CD4-positive, alpha-beta T cell treated with Interferon alpha-2 for 1 hour (primary cell): ENCODE measurements at places on chromosomes 3 and 15.

- no peak for DNase-seq
These were observed 102.8 kb downstream of the IL1RAP start for GRCh38 chr3:190616637-190617036.

DNA sequence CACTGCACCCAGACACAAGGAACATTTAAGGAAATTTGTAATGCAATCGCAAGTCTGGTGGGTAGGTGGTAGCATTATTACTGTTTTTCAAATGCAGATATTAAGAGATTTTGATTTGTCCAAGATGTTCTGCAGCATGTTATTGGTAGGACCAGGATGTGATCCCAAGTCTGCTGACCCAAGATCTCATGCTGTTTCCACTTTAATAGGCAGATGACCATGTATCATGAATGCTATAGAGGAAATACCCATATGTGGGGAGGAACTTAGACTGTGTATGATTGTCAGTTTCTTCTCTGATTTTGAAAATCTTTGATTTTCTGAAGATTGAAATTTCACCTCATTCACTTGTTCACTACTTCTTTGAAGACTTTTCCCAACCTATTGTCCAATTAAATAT, 28.7 kb downstream of the ATP6V1A start:
- DNase-seq: no peak

- no peak for DNase-seq
These were observed 79.8 kb upstream of the MDFIC2 start for GRCh38 chr3:70392227-70392626.

DNA sequence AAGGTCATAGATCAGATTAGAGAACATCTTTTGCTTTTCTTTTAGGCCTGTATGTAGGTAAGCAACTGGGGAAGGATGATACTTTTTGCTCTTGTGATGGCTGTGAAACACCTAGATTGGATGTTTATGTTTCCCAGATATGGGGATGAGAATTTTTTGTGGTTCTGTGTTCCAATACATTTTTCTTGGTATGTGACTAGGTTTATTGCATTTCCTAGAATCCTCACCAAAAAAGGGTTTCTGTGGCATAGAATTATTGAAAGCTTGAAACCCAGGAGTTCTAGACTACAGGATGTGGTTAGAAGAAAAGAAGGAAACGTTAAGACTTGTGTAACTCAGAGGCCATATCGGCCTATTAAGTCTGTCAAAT, 25.8 kb downstream of the OXNAD1 start:
- peak; percentile 78 for DNase-seq

DNA sequence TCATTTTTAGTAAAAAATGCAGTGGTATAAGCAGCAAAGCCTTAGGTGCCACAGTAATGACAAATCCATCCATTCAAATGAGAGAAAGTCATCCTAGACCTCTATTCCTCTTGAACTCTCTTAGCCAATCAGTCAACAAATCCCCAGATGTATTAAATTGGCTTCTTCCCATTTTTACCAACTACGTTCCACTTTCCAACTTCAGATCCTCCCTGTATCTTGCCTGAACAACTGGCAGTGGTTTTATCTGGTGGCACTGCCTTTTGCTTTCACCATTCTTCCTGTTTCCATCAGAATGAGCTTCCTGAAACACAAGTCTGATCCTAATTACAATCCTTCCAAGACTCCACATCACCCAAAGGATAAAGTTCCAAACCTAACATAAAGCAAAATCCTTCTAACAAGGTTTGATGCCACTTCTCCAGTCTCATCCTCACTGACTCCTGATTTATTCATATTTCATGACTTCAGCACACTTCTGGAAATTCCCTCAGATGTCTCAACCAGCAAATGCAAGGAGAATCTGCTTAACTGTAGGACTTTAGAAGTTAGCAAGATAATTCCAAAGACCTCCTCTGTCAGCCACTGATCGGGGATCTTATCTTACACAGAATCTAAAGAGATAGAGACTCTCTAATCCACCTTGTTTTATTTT, 69.8 kb upstream of the SLC4A7 start:
- no peak for DNase-seq

GRCh38 chr3:138373087-138373735, 24.8 kb downstream of the MRAS start:
- DNase-seq: no peak

GRCh38 chr3:13162549-13163320, 89.5 kb upstream of the IQSEC1 start:
- no peak for DNase-seq

GRCh38 chr15:31062911-31063310, 38.6 kb downstream of the TRPM1 start:
- DNase-seq: no peak

- DNase-seq: no peak
These were observed 110.6 kb downstream of the CFAP44 start for GRCh38 chr3:113330742-113331141.

DNA sequence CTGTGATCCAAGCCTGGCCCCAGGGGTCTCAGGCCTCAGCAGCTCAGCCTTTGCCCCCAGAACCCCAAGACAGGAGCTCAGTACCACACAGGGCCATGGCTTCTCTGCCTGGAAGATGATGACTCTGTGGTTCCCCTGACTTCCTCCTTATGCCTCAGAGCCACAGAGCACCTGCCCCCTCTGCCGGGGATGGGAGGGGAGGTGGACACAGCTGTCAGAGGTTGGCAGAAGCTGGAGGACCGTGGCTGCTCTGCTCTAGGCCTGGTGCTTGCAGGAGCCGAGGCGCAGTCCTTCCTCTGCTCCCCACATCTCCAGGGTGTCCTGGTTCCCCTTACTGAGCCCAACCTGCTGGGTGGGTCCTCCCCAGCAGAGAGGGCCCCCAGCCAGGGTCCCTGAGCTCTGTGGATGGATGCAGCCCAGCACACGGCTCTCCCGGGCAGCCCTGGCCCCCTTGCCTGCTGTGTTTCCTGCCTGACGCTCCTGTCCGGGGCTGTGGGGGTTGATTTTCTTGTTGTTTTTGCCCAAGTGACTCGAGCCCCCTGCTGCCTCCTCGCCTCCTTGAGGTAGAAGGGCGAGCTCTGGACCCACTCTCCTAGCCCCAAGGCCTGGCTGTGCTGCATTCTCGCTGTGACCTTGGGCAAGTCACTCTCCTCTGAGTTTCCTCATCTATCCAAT, 36.6 kb downstream of the PSTPIP1 start:
- peak; percentile 28 for DNase-seq

DNA sequence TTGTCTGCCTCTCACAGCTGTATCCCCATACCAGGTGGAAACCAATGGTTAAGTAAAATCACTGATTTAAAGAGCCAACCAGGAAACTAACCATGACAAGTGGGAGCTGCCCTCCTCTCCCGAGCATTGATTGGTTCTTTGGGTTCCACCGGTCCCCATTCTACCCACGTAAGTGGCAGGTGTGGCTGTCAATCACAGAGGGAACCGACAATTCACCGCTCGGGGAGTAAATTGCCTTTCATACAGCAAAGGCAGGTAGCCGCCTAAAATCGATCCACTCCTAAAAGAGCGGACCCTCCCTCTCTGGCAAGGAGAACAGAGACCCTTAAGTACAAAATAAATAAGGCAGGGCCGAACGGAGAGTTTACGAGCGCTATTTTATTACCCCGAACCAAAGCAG, 1.2 kb downstream of the ERC2 start:
- DNase-seq: peak; percentile 18

DNA sequence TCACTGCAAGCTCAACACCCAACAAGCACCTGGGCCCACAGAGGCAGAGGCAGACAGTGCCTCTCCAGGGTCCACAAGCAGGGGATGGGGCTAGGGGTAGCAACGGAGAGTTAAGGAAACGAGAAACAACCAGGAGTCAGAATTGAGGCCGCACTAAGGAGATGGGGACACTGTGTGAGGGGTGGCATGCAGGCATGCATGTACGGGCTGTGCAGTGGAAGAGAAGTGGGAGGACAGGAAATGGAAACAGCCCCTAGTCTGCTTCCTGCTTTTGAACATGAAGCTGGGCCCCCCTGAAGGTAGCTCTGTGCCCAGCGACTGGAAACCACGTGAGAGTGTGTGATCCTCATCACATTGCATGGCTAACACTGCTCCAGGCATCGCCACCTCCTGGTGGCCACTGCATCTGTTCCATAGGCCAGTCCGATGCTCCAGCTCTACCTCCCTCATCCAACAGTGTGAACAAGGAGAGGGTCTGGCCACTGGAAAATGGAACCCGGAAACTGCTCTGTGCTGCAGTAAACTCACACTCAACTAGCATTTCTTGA, 44.0 kb downstream of the XXYLT1 start:
- no peak for DNase-seq

GRCh38 chr15:40550341-40551037, 14.4 kb downstream of the CCDC32 start:
- no peak for DNase-seq

- DNase-seq: no peak
These were observed 60.8 kb downstream of the ZNF609 start for GRCh38 chr15:64521201-64521600.
